ENCODE measurements at places on chromosomes 3 and 15. TPM values are rescaled to one million over a fixed set of nuclear protein-coding genes. Genes with fewer than 3 reads are reported as not detected.
A peak's percentile ranks its signal among the peaks of the same experiment; 100 is the strongest.

DNA sequence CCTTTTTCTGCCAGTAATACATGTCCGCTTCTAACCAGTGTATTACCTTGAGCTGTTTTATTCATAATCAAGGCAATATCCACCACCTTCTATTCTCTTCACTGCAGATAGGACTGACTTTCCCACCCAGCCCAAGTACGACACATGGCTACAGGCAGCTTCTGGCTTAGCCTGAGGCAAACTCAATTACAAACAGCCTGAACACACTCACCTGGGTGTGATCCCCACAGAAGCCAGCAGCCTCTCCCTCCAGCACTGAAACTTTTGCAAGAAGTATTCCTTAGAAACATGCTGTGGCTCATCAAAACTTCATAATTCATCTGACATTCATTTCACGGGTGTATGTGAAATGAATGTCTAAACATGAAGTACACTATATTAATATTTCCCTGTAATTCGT is 13.5 kb upstream of the KCNMB3 start:
- H3K36me3 ChIP-seq: no peaks in the 10 kb centered on the region
- no peak overlapping the region for H3K4me3 ChIP-seq
- no peaks in the 10 kb centered on the region for H3K27me3 ChIP-seq
- H3K4me1 ChIP-seq: peaks cover 2% of the 10 kb centered on the region
- no peak for DNase-seq
- H3K27ac ChIP-seq: no peak overlapping the region

Gene PIK3CA
- total RNA-seq: 10.6 TPM

DNA sequence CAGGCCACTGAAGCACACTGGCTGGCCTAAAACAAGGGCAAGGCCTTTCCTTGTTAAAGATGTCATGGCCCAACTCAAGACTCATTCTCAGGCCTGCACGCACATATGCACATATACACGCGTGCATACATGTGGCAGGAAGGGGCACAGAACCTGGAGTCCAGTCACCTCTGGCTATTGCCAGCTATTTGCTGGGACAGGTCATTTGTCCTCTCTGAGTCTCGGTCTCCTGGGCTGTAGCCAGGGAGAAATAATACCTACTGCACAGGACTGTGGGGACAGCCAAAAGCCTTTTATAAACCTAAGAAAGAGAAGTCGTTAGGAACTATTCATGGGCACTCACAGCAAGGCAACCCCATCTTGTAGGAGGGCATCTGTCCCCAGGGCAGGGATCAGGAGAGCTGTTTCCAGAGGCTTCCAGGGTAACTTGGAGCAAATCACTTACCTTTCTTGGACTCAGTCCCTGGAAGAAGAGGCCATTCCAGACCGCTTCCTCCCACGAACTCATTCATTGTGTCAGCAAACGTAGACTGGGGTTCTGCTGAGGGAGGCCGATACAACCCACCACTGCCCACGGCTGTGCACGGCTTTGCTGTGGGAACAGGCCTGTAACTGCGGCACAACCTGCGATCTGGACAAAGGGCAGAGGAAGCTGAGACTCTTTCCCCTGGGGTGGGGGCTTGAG is 41.1 kb upstream of the RHO start:
- H3K4me1 ChIP-seq: no peaks in the 10 kb centered on the region
- H3K27me3 ChIP-seq: no peaks in the 10 kb centered on the region
- no peak overlapping the region for H3K27ac ChIP-seq
- DNase-seq: no peak

- no peaks in the 10 kb centered on the region for H3K36me3 ChIP-seq
- H3K4me3 ChIP-seq: no peak overlapping the region
- peak overlapping the region; percentile 92 for H3K27ac ChIP-seq
- DNase-seq: no peak
- H3K4me1 ChIP-seq: peaks cover 71% of the 10 kb centered on the region
These were observed 8.0 kb downstream of the FYCO1 start for GRCh38 chr3:45987368-45988291.

DNA sequence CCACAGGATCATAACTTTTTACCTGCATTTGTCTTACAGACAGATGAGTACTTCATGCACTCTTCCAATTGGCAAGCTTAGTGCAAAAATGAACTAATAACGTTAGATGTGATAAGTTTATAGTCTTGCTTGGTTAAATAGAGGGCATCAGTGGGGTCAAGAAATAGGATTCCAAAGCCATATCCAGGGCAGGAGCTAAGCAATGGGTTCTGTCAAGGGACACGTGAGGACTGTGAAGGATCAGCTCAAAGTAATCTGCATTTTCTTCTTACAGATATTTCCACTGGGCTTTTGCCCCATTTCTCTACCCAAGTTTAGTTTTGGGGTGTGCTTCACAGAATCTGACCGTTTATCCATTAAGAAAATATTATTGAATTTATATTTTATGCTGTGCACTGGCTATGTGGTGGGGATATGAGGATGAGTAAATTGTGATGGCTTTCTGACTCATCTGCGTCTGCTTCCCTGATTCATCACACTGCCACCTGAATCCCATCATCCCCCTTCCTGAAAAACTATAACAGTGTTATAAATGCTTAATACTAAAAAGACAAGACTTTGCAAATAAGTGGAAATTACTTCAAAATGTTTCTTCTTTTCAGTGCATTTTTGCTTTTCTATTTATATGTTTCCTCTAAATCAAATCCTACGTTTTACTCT is 17.5 kb downstream of the PPP2R3A start:
- DNase-seq: no peak
- no peak overlapping the region for H3K27ac ChIP-seq
- no peaks in the 10 kb centered on the region for H3K36me3 ChIP-seq
- no peak overlapping the region for H3K4me3 ChIP-seq
- no peaks in the 10 kb centered on the region for H3K27me3 ChIP-seq
- no peaks in the 10 kb centered on the region for H3K4me1 ChIP-seq

DNA sequence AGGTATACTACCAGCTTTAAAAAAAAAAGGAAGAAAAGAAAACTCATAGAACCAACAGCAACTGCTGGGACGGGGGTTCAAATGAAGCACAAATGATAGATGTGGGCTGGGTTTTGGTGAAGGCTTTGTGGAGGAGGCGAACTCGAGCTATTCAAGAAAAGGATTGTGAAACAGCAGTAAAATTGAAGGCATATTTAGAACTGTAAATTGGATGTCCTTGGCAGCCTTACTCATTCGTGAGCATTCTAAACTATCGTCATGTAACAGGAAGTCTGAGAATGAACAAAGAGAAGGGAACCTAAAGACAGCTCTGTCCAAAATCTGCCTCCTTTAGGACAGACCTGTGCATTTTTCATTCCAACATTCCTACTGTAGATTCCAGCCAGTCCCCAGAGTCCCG is 97.8 kb downstream of the LARS2 start:
- H3K36me3 ChIP-seq: peaks cover 3% of the 10 kb centered on the region
- no peak overlapping the region for H3K4me3 ChIP-seq
- DNase-seq: no peak
- H3K27ac ChIP-seq: no peak overlapping the region
- no peaks in the 10 kb centered on the region for H3K4me1 ChIP-seq

DNA sequence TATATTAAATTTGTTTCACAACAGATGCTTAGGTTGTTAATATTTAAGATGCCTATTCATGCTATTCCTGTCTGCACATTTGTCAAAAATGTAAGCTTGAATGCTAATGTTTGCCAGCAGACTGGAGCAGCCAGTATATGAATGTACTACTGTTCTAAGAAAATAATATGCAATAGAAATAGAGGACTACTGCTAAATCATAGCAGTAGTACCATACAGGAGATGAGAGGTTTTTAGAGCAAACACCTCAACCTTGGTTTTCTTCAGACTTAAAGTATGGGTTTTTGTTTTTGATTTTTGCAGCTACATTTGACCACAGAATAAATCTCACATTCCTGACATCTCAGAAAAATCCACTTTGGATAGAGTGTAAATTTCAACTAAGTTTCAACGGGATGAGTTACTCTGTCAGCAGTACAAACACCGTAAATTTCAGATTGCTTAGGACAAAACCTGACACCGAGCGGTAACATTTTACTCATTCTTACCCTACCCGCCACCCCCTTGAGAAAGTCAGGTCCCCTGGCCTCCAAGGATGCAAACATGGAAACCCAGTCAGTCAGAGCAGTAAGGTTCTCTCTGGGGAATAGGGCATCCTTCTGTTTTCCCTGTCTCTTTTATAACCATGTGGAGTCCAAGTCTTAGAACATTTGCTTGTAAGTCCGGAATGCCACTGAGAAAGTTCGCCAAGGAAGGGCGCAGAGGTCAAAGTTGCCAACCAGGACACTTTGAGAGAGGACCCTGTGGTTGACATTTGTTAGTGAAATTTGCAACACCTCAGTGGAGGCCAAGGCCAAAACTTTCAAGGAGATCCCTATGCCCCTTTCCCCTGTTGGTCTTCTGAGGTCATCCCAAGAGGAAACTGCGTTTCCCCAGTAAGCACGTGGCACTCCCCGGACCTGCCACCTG is 17.9 kb upstream of the SATB1 start:
- H3K27ac ChIP-seq: no peak overlapping the region
- H3K4me3 ChIP-seq: peak overlapping the region; percentile 90
- DNase-seq: no peak
- peaks cover 21% of the 10 kb centered on the region for H3K4me1 ChIP-seq
- H3K36me3 ChIP-seq: no peaks in the 10 kb centered on the region
- no peaks in the 10 kb centered on the region for H3K27me3 ChIP-seq

DNA sequence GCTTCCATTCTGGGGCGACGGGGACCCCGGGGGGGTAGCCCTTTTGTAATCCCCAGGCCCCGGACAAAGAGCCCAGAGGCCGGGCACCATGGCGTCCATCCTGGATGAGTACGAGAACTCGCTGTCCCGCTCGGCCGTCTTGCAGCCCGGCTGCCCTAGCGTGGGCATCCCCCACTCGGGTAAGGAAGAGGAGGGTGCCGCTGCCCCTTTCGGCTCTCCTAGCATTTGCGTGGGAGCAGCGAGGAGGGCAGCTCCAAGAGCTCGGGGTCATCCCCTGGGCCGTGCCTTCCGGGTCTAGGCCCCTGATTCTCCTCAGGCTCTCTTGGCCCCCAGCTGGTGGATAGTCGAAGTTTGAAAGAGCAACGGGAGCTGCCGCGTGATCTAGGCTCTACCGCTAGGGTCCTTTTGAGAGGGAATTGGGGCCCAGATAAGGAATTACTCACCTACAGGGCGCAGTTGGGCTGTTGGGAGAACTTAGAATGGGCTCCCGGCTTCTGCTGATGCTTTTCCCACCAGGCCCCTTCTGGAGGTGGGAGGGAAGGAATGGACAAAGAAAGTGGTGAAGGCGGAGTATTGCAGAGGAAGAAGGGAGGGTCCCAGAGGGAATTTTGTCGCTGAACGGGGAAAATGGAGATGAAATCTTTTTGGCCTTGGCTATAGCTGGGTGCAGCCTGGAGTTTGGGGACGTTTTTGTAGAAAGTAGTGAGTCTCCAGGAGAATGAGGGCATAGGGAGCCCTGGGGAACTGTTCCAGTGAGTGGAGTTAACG is 615 bp downstream of the VPS18 start:
- H3K27ac ChIP-seq: peak overlapping the region; percentile 83
- peaks cover 12% of the 10 kb centered on the region for H3K36me3 ChIP-seq
- peak overlapping the region; percentile 45 for H3K4me3 ChIP-seq
- DNase-seq: no peak
- peaks cover 26% of the 10 kb centered on the region for H3K4me1 ChIP-seq

GRCh38 chr3:127805026-127805753 is 17.1 kb downstream of the MGLL start:
- no peak for DNase-seq
- H3K4me1 ChIP-seq: peaks cover 4% of the 10 kb centered on the region
- H3K4me3 ChIP-seq: no peak overlapping the region
- no peaks in the 10 kb centered on the region for H3K27me3 ChIP-seq
- no peak overlapping the region for H3K27ac ChIP-seq

DNA sequence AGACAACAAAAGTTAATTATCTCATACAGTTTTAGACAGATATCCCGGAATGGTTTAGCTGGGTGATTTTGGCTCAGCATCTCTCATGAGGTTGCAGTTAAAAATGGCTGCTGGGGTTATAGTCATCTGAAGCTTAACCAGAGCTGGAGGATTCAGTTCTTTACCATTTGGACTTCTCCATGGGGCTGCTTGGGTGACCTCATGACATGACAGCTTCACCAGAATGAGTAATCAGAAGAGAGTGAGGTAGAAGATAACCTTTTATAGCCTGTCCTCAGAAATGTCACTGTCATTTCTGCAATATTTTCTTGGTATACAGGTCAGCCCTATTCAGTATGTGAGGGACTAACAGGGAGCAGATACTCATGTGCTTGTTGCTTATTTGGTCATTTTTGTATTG is 30.9 kb downstream of the TFG start:
- H3K27me3 ChIP-seq: no peaks in the 10 kb centered on the region
- no peak overlapping the region for H3K27ac ChIP-seq
- no peak for DNase-seq
- peaks cover 35% of the 10 kb centered on the region for H3K36me3 ChIP-seq
- H3K4me1 ChIP-seq: no peaks in the 10 kb centered on the region

Gene SNAPC5
- total RNA-seq: 21.4 TPM

DNA sequence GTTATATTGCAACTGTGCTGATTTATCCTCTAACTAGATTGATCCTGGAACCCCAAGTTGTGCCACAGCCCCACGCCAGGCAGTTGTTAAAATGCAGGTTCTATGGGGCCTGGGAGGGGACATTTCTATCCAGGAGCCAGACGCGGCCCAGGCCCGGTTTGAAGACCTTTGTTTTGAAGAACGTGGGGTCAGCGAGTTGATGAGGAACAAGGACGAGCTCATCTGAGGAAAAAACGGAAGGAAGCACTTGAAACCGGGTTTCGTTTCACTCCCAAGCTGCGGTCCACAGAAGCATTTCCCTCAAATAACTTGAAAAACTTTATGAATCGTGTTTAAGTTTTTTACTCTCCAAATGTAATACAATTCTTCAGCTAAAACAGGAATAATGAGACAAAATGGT is 76.4 kb downstream of the CHSY1 start:
- H3K36me3 ChIP-seq: peaks cover 4% of the 10 kb centered on the region
- no peaks in the 10 kb centered on the region for H3K4me1 ChIP-seq
- no peak for DNase-seq
- H3K27me3 ChIP-seq: no peaks in the 10 kb centered on the region
- H3K27ac ChIP-seq: peak overlapping the region; percentile 43

- H3K27me3 ChIP-seq: no peaks in the 10 kb centered on the region
- no peaks in the 10 kb centered on the region for H3K4me1 ChIP-seq
- no peak for DNase-seq
- H3K4me3 ChIP-seq: no peak overlapping the region
- no peak overlapping the region for H3K27ac ChIP-seq
These were observed 604.3 kb upstream of the CFAP20DC start for GRCh38 chr3:59654123-59654479.

Gene CLEC3B
- total RNA-seq: 7.7 TPM

Gene BFSP2
- total RNA-seq: not detected

All from liver (tissue), 10 donors.